ENCODE measurements at places on chromosomes 2 and 18.

DNA sequence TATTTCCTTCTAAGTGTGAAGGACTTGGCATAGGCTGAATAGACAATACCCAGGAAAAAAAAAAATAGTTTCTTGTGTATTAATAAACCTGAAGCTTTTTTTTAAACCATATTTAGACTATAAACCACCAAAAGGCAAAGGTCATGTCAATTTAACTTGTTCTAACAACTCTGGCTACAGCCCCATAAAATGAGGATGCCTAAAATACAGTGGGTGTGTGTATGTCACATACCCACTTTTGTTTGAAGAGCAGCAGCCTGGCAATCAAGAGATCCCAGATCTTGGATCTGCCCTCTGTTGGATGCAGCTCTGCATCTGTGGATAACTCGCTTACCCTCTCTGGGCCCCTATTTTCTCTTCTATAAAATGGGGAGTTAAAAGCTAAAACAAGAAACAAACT is 65.4 kb downstream of the SATB2 start:
- no peak for DNase-seq

DNA sequence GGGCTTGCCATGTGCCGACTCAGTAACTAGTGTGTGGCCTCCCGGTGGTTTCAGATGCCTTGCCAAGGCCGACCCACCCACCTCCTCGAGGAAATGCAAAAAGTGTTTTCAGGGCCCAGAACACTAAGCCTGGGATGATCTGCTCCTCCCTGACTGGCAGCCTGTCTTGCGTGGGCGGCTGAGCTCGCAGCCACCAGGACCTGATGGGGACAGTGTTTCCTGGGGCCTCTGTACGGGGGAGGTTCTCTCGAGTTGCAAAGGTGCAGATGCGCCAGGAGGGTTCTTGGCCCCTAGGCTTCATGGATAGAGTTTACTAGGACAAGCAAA is 85.2 kb downstream of the GLI2 start:
- no peak for DNase-seq

DNA sequence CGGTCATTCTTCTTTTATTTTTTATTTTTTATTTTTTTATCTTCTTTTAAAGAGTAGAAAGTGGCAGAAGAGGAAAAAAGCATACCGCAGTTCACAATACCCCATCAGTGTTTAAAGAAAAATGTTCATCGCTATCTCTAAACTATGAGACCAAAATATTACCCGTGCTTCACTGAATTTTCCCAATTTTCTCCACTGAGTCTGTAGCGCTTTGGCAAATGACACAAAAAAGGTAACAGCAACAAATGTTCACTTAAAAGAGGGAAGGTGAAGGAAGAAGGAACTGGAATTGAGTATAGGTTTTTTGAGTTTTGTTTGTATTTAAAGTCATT is 15.1 kb upstream of the RIOK3 start:
- no peak for DNase-seq

DNA sequence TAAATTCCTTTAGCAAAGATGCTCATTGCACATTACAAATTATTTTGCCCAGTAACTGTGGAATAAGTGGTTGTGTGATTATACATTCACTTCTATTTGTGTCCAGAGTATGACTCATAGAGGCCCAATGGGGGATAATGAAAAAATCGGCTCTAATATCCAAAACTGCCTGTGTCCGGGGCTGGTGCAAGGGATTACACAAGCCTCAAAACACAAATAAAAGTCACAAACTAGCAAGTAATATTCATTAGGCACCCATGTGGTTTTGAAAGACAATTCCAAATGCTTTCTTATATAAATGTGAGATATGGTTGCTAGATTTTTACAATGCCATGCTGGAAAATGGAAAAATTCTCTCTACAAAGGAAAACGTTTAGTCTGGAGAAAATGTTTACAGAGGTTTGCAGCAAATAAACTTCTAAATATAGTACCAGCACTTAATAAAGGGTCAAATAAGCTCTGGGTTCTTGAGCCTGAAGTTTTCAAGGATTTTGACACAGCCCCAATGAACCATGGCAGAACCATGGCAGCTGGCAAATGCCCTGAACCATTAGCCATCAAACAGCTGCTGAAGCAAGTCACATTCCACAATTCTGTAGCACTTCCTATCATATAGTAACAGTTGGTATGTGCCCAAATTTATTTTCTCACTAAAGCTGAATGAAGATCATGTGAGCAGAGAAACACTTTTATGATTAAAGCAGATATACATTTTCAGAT is 40.5 kb downstream of the IRS1 start:
- no peak for DNase-seq

- DNase-seq: no peak
Measured at GRCh38 chr18:49277395-49278036, 182.9 kb downstream of the DYM start.

DNA sequence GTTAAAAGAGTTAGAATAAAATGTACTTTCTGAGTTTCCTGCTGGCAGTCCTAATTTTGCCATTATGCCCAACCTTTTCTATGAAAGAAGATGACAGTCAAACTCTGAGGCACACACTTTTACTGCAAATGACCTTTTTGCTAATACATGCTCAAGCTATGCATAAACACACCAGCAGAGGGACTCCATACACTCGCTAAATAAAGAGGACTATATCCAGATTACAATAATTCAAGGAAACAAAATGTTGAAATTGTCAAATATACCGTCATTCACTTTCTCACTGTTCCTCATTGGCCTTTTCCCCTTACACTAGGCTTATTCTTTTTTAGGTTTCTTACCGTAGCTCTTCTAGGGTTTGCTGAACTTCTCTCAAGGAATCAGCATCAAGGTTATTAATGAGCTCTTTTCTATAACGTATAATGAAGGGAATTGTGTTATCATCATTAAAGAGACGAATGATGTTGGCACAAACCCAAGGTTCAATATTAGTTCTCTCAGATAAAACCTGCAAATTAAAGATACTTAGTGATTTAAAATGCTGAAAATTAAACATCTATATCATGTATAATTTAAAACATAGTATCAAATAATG is 25.7 kb downstream of the SRBD1 start:
- no peak for DNase-seq

Data from NCI-H187 treated with DMSO at 0.1 percent for 48 hours (cell line).